Cortex of kidney (tissue), 1 donor: ENCODE measurements at places on chromosomes 4 and X.

GRCh38 chr4:153409412-153409811 is 56.7 kb upstream of the TMEM131L start:
- DNase-seq: no peak

- DNase-seq: no peak
These were observed 75.1 kb upstream of the MSX1 start for GRCh38 chr4:4784379-4784778.

DNA sequence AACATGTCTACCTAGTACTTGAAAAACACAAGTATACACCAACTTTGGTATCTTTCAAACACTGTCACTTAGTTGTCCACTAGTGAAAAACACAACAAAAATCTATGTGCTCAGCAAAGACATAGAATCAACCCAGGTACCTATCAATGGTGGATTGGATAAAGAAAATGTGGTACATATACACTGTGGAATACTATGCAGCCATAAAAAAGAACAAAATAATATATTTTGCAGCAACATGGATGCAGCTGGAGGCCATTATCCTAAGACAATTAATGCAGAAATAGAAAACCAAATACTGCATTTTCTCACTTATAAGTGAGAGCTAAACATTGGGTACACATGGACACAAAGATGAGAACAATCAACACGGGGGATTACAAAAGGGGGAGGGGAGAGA is 148.7 kb downstream of the ENOX2 start:
- DNase-seq: no peak

GRCh38 chr4:127140306-127140705 is 492.5 kb upstream of the INTU start:
- DNase-seq: no peak

DNA sequence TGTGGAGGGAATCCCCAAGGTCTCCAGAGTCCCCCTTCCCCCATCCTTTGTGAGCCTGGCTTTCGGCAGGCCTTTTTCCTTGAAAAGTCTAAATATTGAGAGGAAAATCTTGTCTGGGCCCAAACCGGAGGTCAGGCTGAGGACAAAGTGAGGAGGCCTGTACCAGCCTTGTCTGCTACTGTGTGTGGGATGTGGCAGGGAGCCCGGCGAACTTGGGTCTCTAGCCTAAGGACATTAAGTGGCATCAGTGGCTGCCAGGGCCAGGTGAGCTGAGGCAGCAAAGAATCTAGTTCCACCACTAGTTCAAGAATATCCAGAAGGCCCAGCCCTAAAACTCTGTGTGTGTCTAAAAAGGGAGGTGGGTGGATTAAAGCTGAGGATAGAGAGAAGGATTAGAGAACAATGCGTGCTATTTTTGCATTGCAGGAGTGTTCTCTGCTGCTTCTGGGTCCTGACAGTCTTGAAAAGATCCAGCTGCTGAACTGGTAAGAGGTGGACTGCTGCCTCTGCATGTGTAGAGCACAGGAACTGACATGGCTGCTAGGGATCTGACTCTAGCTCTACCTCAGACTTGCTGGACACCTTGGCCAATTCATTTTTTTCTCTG is 1.2 kb upstream of the AMER1 start:
- no peak for DNase-seq

DNA sequence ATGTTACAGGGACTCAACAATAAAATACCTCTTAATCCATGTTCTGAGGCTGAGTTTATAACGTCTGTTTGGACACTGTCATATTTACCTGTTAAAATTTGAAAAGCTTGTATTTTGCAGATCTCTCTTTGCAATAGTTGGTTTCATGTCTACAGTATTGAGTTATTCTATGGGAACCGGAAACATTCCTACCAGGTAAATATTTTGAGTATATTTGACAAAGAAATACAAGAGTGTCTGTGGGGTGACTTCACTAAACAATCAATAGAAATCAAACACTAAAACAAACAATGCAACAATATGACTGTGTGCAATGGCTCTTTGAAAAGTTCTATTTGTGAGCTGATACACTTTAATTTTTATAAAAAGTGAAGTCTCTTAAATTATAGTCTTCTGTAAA is 47.7 kb upstream of the CXCL8 start:
- DNase-seq: no peak

GRCh38 chrX:68823413-68824151 is 5.2 kb upstream of the EFNB1 start:
- no peak for DNase-seq

DNA sequence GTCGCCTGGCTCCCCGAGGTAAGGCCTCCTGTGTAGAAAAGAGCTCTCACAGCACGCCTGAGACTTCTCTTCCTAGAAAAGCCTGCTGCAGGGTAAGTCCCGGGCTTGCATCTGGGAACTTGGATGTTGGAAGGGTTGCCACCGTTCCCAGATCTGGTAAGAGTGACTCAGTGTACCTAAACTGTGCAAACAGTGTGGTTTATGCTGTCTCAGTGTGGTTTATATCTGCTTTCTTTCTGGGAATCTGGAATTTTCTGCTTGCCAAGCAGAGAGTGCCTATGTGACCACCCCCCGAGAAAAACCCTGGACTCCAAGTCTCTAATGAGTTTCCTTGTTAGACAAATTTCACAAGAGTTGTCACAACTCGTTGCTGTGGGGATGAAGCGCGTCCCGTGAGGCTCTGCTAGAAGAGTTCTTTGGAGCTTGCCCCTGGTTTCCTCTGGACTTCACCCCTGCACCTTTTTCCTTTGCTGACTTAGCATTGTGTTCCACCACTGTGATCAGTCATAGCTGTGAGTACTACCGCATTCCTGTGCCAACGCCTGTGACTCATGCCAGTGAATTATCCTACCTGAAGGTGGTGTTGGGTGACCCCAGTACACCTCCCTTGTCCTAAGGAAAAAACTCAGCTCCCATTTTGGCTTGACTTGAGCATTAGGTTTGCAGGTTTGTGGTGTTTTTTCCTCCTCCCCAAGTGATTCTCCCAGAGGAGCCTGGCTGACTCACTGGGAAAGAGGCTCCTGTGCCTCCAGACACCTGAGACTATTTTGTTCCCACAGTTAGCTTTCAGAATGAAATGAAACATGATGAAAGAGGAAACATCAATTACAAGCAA is 14.5 kb downstream of the SLC2A9 start:
- no peak for DNase-seq

GRCh38 chr4:40827758-40828157 is 78.0 kb downstream of the NSUN7 start:
- no peak for DNase-seq

DNA sequence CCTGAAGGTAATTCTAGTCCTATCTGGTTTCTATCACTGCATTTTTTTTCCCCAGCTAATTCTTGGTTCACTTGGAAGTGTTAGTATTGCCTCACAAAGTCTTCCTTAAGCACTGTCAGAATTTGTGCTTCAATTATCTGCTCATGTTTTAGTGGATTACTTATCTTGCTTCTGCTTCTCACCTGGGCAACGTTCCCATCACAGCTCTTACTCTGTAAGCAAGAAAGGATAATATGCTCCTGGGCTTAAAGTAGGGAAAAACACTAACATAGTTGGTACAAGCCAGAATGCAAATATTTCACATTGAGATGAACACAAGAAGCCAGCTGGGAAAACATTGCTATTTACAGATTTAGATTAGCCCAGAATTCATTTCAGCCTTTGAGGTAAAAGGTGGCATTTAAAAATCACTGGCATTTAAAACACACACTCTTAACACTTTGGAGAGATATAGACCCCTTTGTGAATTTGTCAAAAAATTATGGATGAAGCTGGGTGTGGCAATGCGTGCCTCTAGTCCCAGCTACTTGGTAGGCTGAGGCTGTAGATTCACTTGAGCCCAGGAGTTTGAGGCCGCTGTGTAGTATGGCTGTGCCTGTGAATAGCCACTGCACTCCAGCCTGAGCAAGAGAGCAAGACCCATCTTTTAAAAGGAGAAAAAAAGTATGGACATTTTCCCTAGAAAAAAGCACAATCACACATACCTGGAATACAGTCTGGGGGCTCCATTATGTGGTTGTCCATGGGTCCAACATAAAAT is 6.6 kb upstream of the PTPN13 start:
- no peak for DNase-seq

DNA sequence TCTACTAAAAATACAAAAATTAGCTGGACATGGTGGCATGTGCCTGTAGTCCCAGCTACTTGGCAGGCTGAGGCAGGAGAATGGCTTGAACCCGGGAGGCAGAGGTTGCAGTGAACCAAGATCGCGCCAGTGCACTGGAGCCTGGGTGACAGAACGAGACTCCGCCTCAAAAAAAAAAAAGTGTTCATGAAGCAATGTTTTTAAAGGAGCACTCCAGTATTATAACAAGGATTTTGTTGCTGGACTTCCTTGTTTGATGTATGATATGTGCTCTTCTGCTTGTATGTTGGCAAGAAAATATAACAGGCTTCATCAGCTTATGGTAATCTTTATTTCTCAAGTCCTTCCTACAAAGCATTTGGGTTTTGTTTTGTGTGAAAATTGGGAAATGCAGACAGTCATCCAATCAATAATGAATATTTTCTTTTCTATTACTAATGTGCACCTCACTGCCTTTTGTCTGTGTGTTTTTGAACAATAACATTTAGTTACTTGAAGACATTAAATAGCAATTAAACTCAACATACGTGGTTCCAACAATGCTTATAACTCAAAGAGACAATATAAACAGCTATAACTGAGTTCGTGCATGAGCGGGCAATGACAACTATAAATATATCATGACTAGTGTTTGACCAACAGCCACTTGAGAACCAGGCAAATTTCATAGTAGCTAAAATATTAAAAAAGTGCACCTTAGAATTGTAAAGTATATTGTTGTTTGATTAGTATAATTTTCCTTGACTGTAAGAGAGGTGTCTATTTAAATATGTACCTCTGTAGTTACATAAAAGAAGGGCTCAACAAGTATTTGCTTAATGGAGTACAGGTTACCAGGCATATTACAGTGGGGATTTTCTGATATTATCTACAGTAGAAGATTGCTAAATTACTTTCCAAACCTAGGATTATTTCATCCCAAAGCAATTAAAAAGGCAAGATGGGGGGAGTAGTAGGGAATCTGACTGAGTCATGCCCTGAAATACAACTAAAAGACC is 210.7 kb downstream of the PPP3CA start:
- DNase-seq: no peak
